ENCODE measurements at places on chromosomes 12 and 14.

DNA sequence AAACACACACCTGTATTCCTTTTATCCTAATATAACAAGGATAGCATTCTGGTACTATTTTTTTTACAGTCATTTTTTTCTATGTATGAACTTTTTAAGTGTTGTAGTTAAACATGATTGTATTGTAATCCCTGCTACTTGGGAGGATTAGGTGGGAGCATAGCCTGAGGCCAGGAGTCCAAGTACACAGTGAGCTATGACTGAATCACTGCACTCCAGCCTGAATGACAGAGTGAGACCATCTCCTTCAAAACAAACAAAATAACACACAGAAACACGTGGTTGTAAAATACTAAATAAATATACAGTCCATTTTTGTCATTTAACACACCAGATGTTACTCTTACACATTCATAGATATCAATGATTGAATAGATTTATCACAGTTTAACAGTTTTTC lies 56.9 kb downstream of the MAP4K5 start:
- no peak for DNase-seq

- no peak for DNase-seq
Observed at GRCh38 chr12:34402899-34403705, 380.8 kb downstream of the ALG10 start.

- no peak for DNase-seq
Observed at GRCh38 chr12:88185988-88186387, 43.9 kb downstream of the TMTC3 start.

- DNase-seq = no peak
Observed at GRCh38 chr12:27424631-27425230, 21.8 kb upstream of the SMCO2 start.

- DNase-seq = no peak
Observed at GRCh38 chr12:132268674-132269073, 60.7 kb downstream of the GALNT9 start.

DNA sequence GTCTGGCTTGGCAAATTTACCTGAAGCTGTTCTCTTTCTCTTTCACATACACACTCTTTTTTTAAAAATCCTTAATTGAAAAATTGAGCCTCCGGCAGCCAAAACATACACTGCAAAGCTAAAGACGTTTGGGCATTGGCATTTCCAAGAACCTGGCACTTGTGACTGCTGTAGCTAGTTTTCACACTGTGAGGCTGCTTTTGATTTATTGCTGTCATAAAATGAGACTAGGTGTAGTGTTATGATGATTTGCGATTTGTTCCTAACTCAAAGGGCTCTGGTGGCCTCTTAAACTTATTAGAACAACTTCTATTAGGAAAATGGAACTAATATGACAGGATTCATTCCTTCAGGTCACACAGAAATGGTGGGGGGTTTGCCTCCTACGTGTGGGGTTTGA lies 377.1 kb upstream of the FAR2 start:
- no peak for DNase-seq

GRCh38 chr14:98913967-98914650 lies 357.9 kb downstream of the BCL11B start:
- DNase-seq = no peak

DNA sequence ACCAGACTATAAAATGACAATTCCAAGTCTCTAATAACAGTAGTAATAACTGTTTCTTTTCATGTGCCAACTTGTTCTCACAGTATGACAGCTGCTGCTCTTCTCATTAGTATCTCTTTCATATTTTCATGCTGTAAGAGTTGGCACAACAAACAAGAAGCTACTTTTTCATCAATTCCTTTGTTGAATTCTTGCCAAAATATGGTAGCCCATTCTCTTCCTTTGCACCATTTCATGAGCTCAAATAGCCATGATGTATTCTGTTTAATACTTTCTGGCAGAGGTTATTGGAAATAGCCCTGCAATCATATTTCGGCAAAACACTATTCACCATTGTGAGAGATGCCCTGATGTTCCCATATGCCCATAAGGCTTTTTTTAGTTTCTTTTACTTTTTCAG lies 1100.7 kb downstream of the TRHDE start:
- no peak for DNase-seq

GRCh38 chr12:87728931-87729593 lies 300.1 kb downstream of the C12orf50 start:
- DNase-seq = no peak

DNA sequence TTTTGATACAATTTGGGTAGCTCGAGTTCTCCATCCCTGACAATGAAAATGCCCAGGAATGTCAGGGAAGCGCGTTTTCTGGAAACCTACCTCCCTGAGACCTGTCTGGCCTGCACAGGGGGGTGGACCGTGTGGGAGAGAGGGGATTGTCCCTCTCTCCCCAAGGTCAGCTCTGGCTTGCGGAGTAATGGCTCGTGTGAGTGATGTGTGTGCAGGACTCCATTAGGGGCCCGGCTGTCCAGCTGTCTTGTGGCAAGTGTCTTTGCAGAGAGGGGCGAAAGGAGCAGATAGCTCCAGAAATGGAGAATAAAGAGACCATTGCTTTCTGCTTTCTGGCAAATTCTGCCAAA lies 215.3 kb downstream of the CHST11 start:
- no peak for DNase-seq

GRCh38 chr12:55188974-55189556 lies 31.8 kb upstream of the OR10A7 start:
- DNase-seq = no peak

DNA sequence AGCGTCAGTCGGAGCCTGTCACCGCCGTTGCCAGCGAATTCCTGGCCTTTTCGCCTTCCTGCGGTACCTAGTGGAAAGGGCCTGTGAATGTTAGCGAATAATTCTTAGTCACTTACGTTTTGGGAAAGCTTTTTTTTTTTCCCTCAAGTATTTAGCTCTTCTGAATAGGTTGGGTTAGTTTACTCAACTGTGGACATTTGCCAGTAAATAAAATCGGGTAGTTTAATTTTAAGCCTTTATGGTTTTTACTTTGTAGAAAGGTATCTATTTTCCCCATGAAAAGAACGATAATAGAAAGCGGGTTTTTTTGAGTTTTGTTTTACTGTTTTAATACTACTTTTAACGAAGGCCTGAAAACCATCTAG lies 1.7 kb downstream of the YY1 start:
- DNase-seq = no peak

DNA sequence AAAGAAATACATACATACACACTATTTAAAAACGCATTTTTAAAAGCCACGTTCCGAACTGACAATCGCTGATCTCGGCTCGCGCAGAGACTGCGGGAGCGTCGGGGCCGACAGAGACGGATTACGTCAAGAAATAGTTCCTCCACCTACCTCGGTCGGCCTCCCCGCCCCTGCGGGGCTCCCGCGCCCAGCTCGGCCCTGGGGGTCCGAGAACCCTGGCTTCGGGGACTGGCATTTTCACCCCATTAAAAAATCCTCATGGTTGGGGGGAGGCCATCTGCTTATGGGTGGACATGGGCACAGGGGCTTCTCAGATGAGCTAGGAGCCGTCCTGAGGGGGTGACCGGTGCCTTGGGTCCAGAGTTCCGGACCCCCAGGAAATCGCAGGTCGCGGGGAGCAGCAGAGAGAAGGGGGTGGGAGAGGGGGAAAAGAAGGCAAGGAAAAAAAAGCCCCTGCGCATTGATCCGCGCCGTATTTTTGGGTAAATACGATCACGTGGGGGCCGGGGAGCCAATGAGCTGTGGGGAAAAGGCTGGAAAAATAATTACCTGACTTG lies 324 bp upstream of the HOXC9 start:
- DNase-seq = no peak

DNA sequence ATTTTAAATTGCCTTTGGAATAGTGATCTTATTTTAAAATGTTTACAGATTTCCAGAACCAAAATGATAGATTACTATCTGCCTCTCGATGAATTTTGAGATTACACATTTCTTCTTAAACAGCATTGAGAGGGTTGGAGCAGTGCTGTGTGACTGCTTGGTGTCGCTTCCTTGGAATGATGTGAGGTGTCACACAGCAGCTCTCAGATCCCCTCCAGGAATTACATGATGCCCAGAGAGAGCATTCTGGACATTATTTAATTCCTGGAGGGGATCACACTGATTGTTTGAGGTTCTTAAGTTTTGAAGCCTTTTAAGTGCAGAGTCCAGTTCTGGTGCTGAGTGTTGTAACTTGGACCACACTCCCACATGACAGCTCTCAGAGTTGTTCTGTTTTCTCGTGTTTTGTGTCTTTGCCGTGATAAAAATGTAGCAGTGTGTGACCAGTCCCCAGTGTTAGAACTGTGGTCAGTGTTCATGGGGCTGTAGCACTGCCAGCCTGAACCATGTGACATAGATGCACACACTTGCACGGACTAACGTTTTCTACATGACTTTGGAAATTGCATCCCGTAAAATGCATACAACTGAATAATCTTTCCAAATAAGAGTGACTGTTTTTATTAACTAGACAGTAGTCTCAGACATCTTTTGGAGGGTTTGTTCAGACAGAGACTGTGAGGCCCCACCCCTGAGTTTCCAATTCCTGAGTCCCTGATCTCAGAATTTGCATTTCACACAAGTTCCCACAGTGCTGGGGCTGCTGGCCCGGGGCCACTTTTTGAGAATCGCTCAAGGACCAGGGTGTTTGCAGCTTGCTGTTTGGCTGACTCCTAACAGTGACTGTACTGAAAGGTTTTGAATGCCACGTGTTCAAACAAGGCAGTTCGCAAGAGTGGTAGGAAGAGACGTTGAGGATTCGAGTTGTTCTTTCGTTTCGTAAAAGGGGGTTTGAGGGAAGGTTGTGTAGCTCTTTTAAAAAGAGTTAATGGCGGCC lies 26.0 kb downstream of the XRCC3 start:
- no peak for DNase-seq

GRCh38 chr14:102389246-102389645 lies 26.5 kb downstream of the TECPR2 start:
- no peak for DNase-seq

- DNase-seq = no peak
Observed at GRCh38 chr12:65477721-65478120, 199.2 kb downstream of the MSRB3 start.

DNA sequence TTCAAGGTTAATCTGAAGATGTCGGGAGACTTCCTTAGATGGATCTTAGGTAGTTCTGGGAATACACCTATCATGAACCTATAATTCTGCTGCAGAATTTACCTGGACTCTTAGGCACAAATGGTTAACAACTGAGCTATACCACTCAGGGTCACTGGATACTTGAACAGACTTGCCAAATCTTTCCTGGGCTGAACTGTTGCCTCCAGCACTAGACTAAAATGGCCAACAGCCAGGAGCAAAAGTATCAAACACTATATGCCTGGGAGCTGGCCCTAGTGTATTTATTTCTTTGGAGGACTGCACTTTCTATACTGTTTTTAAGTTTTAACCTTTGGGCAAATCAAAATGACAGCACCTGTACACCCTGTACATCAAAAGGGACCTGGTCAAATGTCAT lies 252.8 kb downstream of the TMEM117 start:
- DNase-seq = no peak

- no peak for DNase-seq
Observed at GRCh38 chr12:76921100-76921471, 42.3 kb upstream of the CSRP2 start.

DNA sequence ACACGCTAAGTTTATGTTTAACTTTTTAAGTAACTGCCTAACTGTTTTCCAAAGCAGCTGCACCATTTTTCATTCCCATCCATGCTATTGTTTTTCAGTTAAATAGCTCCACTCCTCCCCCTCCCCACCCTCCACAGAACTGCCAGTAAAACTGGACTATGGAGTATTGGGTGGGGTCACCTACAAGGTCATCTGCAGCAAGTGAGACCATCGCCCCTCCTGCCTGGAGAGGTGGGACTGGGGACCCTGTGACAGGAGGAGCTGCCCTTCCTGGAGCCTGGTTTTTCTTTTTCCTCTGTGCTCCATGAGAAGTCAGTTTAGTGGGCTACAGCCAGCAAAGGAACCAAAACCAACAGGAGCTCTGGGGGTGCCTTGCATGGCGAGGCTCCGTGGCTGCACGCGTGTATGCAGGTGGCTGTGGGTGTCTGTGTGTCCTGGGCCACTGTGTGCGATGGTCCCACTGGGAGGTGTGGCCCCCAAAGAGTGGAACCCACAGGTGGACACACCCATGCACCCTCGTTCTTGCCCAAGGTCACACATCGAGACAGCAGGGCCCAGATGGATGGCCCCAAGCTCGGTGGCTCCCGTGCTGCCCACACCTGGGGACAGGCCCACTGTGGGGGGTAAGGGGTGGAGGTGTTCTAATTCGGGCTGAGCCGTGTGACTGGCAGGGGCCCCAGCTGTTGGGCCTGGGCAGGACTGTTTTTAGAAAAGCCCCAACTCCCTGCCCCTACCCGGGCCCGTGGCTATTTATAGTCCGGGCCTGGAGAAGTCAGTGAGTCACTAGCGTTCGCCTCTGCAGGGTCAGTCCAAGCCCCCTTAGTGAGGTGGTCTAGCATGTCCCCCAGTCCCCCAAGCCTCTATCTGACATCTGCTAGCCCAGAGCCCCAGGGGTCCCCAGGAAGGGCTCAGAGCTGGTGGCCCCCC lies 2.3 kb upstream of the ADSS1 start:
- DNase-seq = no peak

GRCh38 chr12:53452159-53453077 lies 516 bp downstream of the PCBP2 start:
- DNase-seq = peak; percentile 64

DNA sequence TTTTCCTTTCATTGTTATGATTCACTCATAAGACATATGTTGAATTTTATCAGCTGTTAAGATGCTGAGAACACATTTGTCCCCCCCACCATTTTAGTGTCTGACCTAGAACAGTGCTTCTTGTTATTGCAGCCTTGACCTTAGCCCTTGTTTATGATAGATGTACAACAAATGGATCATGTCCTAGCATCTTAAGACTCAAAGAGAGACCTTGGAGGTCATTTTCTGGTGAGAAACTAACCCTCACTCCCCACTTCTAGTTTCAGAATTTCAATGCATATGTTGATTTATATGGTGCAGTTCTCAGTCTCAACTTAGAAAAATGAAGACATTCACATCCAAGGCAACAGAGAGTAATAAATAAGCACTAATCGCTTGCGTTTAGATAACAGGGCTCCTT lies 391.2 kb downstream of the AEBP2 start:
- DNase-seq = no peak

DNA sequence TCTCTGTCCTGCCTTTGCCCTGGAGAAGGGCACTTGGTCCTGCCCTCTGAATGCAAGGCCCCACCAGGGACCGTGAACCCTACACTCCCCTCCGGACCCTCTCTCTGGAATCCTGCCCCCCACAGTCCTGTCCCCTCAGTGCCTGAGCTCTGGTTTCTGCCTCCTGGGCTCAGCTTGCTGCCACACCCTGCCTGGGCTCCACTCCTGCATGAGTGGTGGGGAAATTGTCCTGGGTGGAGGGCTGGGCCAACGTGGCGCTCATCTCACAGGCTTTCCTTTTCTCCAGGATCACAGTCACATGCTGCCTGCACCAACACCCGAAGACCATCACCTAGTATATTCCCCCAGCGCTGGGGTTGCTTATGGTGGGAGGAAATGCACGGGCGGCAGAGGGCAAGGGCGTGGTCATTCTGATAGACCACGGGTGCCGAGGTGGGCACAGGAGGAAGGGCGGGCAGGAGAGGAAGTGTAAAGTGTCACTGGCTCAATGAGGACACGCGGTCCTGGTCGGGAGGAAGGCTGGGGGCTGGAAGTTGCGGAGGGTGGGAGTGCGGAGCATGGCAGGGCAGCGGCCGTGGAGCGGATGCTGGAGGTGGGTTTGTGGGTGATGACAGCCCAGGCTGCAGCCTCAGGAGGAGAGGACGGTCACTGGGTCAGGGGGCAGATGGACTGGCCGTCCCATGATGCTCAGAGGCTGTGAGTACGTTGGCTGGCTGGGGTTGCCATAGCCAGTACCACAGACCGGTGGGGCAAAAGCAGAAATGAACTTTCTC lies 99.5 kb downstream of the KIF26A start:
- DNase-seq = no peak

All from stimulated activated CD4-positive, alpha-beta T cell treated with anti-CD3 and anti-CD28 coated beads, TNF-alpha, amount 100 ng/mL, for 48 hours (primary cell).